ENCODE measurements at places on chromosomes 12 and 14.

DNA sequence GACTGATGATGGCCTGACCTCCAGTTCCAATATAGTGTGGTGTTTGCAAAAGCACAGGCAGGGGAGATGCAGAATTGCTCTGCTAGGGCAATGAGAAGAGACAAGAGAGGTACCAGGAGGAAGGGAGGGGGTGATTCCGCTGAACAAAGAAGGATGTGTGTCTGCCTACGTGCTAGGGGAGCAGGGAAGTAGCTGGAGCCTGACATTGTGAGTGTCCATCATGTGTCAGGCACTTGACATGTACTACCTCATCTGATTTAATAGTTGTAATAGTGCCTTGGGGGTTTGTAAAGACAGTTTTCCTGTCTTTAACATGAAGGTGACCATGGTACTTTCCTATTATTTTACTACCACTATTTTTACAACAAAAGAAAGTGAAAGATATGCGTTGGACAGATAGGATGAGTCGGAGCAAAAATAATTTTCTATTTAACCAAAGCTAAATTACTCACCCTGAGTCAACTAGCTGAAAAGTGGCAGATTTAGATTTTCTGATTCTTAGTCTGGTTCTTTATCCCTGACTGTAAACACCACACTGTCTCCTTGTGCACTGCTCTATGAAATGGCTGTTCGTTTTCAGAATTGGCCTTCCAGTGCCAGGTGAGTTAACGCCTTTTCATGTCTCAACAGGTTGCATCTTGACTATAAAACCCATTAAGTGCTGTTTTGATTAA is 33.7 kb upstream of the TEAD4 start:
- DNase-seq, result no peak

DNA sequence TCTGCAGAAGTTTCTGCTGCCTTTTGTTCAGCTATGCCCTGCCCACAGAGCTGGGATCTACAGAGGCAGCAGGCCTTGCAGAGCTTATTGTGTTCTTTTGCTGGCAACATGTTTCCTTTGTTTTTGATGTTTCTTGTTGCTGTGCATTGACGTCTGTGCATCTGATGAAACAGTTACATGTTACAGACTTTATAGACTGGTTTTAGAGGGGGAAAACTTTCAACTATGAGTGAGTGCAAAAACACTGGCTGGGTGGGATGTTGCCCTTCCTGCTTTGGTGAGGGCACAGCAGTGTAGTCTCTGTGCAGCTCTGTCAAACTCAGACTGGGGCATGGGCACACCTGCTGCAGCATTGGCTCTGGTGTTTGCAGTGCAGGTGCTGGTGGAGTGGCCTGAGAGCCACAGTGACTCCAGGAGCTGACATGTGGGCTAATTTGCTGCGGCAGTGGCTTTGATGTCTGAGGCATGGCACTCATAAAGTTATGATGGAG is 26.9 kb downstream of the CLEC6A start:
- no peak for DNase-seq

DNA sequence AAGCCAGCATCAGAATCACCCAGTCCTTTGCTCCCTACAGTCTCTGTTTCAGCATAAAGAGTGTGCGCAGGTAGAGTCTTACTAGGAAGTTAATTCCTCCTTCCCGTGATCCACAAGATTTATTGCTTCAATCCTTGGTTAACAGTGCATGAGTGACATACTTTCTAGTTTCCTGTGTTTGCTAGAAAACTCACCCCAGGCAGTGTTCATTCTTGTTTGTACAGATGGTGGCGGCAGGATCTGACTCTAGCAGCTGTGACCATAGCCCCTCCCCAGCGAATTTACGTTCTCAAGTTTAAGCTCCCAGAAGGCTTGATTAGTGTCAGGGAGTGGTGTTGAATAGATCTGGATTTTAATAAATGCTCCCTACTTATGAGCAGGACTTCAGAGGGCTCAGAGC is 75.9 kb upstream of the ANO2 start:
- no peak for DNase-seq

DNA sequence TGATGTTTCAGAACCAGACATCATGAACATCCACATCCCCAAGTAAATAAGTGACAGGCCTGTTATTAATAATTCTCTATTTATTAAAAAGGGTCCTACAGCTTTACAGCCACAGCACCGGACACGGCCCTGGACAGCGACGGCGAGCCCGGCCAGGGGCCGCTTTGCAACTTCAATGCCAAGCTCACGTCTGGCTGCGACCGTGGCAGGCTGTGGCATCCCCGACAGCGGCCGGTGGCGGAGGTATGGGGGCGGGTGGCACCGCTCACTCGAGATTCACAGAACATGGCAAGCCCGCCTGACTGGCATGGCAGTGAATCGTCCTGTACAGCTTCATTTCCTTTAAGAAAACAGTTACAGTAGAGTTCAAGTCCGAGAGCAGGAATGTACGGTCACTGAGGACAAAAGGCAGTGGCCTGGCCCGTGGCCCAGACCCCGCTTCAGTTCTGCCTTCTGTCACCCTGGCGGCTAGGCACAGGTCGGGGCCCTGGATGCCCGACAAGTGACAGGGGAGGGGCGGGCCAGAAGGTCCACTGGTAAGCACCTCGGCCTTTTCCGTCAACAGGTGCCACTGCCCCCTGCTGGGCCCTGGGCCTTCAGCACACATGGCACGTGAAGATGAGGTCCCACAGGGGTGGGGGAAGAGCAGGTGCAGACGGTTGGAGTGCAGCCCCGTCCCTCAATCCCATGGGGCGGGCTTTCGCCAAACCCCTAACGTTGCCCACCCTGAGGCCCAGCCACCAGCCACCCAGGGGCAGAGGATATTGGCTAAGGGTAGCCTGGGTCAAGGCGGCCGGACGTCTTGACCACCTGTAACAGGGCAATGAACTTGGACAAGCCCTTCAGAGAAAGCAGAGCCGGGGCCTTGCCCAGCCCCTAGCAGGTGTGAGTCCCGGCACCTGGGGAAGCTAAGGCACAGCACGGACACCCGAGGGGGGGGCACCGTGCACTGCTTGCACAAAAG is 30.3 kb downstream of the HIP1R start:
- peak; percentile 62 for DNase-seq

GRCh38 chr12:3646561-3647241 is 106.2 kb downstream of the CRACR2A start:
- no peak for DNase-seq

- DNase-seq, result no peak
Measured at GRCh38 chr14:104343690-104344640, 205.6 kb downstream of the KIF26A start.

GRCh38 chr12:15688202-15688736 is 100.9 kb downstream of the EPS8 start:
- no peak for DNase-seq

DNA sequence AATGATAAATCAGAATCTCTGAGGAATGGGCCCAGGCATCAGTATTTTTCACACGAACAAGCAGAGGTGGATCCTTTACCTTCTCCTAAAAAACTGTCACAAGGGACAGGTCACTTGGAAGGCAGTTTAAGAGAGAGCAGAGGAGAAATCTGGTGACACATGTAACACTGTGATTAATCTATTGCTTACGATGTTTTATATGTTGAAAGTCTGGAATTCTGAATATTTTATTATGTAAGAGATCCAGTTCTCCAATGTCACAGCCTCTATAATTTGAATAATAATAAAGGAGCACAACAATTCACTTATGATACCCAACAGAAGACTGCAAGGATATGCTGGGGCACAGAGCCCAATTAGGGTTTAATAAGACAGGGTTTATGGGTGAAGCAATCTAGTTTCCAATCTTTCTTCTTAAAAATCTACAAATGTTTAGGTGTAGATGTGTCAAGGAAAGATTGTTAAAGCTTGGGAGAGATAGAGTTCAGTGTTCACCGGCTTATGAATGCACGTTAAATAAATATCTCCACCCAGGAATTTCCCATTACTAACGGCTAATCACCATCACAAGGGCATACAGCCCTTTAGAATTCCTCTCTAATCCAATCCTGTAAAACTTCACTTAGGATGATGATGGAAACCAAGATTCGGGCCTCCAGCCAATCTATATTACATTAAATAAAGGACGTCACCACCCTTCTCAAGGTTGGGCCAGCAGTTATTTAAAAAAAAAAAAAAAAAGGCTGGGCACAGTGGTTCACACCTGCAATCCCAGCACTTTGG is 23.4 kb downstream of the DUSP16 start:
- no peak for DNase-seq

- DNase-seq, result no peak
Measured at GRCh38 chr12:115323223-115323905, 639.4 kb upstream of the TBX3 start.

DNA sequence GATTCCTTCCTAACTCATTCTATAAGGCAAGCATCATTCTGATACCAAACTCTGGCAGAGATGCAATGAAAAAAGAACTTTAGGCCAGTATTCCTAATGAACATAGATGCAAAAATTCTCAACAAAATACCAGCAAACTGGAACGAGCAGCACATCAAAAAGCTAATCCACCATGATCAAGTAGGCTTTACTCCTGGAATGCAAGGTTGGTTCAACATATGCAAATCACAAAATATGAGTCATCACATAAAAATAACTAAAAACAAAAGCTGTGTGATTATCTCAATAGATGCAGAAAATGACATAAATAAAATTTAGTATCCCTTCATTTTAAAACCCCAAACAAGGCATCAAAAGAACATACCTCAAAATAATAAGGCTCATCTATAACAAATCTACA is 98.9 kb downstream of the ACSS3 start:
- no peak for DNase-seq

DNA sequence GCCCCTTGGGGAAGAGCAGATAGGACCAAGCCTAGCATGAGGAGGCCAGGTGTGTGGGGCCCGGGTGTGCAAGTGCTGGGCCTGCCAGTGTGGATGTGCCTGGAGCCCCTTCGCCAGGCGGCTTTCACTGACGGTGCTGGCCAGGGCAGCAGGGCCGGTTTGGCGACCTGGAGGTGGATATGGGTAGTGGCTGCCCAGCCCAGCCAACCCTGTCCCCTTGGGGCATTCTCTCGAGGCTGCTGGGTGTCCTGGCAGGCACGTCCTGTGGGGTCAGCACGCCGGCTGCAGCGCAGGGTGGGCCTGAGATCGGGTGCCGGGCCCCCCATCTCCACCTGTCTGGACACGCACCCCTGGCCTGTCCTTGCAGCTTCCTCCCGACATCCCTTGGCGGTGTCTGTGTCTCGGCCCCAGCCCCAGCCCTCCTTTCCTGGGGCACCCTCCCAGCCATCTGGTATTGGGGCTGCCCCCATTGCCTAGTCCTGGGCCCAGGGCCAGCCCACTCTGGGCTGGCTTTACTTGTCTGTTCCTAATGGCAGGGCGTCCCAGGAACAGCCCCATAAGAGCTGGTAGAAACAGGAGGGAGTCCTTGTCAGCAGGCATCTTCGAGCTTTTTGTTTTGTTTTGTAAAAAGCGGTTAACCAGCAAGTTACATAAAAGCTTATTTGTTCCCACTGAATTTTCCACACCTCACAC is 7.2 kb upstream of the CRIP2 start:
- DNase-seq, result no peak

- peak; percentile 57 for DNase-seq
Measured at GRCh38 chr14:95935228-95935822, 58.7 kb downstream of the TUNAR start.

GRCh38 chr12:57719777-57720605 is 18.6 kb downstream of the AGAP2 start:
- no peak for DNase-seq

GRCh38 chr14:95463171-95463901 is 53.1 kb downstream of the SYNE3 start:
- DNase-seq, result no peak

GRCh38 chr14:87285506-87285905 is 707.5 kb downstream of the GALC start:
- DNase-seq, result no peak

GRCh38 chr14:106652494-106652893 is 1126.1 kb downstream of the TMEM121 start:
- DNase-seq, result no peak

DNA sequence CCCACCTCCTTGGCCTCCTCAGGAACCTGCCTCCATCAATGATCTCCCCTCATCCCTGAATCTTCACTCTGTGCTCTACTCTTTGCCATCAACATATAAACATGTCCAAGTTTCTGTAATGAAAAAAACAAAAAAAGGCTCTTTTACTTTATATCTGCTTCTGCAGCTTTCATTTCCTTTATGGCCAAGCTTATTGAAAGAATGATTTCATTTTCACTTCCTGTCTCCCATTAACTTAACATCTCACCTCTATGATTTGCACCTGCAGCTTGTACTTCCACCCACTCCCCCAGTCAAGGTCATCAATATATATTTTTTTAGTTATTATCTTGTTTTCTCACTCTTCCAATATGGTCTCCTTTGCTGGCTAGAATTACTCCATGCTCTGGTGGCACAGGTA is 15.6 kb upstream of the RNU6-7 start:
- DNase-seq, result no peak

GRCh38 chr14:55477680-55478079 is 37.3 kb upstream of the TBPL2 start:
- DNase-seq, result no peak

GRCh38 chr14:23695664-23695999 is 59.5 kb downstream of the DHRS2 start:
- no peak for DNase-seq

GRCh38 chr14:76090616-76091391 is 60.9 kb upstream of the GPATCH2L start:
- DNase-seq, result peak; percentile 22
